ENCODE measurements at places on chromosomes 5 and 9. TPM values are rescaled to one million over a fixed set of nuclear protein-coding genes. Genes with fewer than 3 reads are reported as not detected.
A peak's percentile ranks its signal among the peaks of the same experiment; 100 is the strongest.

GRCh38 chr5:137580030-137580429, 80.9 kb upstream of the SPOCK1 start:
- DNase-seq: no peak

- no peak for DNase-seq
These were observed 19.1 kb upstream of the GLE1 start for GRCh38 chr9:128485414-128485855.

DNA sequence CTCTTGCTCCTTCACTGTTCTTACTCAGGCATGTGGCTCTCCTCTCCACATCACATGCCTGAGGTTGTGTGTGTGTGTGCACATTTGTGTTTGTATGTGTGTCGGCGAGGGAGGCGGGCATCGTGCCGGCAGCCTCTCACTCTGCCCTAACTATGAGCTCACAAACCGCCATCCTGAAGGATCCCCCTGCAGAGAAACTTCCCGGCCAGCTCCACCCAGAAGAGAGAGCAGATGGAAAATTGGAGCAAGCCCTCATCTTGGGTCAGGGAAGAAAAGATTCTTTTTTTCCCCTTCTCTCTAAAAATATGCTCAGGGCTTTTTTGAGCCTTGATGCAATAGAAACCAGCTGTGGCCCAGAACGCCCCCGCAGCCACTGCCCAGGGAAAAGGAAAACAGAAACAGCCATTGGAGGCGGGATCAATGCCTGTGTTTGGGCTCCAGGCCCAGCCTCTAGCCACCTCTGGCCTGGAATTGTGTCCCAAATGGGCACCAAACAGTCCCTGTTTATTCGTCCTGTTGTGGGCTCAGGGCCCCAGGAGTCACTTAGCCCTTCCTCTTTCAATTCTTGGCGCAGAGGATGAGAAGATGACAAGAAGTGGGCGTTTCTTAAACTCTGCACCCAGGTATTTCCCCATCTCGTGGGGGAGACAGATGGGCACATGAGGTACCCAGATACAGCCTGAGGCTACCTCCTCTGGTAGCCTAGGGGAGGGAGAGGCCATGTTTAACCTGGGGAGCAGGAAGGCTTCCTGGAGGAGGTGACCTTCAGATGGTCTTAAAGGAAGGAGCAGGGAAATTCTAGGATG, 151.5 kb downstream of the RGS3 start:
- DNase-seq: no peak

Gene NR4A3
- 0.32 TPM for polyA plus RNA-seq

- DNase-seq: no peak
These were observed 123.9 kb downstream of the TENT4A start for GRCh38 chr5:6837095-6837494.

GRCh38 chr5:55241746-55242145, 8.3 kb upstream of the CCNO start:
- no peak for DNase-seq

DNA sequence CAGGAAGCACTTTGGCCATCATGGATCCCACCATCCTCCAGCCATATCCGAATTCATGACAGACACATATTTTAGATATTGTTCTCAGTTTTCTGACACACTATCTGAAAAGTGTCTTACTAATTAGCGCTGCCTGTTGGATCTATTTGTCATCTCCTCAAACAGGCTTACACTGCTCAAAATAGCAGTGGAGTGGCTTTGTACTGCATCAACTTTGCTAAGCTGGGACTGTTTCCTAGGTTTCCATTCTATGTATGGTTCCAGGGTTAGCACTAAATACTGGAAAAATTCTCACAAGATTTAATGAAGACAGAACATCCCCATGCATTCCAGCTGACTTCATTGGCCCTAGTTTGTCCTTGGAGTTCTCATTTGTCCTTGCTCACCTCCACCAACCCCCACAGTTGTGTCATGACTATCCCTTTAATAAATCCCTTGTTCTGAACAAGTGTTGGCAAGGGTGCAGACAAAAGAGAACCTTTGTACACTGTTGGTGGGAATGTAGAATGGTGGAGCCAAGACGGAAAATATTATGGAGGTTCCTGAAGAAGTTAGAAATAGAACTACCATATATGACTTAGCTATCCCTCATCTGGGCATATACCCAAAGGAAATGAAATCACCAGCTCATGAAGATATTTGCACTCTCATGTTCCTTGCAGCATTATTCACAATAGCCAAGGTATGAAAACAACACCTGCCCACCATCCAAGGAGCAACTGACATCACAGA, 136.5 kb upstream of the RAI14 start:
- DNase-seq: no peak

DNA sequence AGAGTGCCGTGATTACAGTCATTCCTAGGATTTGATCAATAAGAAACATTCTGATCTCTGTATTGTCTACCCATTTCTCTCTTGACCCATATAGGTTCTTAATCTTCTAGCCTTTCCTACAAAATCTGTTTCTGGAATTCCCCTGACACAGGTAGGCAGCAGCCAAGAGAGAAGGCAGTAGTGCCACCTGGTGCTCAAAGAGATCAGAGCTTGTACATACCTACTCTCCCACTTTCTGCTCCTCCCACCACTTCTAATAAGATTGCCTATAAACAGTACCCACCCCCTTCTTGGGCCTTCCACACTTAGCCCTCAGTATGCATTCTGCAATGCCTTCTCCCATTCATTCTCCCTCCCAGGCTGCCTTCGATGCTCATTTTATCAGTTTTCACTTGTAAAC, 117.4 kb upstream of the RORB start:
- no peak for DNase-seq

Gene C5orf58
- 0.43 TPM for polyA plus RNA-seq

DNA sequence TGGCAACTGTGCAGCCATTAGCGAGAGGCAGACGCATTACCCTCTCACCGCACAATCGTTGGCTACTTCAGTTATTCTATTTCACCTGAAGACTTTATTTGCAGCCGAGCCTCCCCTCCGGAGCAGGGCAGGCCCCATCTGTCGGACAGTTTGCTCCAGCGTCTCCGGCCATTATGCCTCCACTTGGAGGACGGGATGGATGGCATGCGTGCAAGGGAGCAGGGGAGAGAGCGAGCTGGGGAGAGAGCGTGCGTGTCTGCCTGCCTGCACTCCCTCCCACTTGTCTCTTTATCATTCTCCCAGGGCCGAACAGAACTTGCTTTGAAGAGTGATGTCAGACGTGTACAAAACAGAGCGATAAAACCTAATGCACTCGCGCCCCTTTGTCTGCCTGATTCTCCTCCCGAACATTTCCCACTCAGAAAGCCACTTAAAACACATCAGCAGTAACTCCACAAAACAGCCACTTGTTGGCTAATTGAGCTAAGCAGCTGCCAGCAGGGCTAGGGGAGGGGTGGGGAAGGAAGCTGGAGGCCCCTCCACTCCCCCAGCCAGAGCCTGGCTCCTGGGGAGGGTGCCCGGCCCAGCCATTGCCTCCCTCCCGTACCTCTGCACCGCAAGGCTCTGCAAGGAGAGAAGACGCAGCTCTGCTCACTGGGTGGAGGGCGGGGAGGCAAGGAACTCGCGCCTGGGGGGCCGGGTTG, 43.4 kb upstream of the FUBP3 start:
- DNase-seq: no peak

GRCh38 chr5:180059326-180059725, 12.2 kb downstream of the RNF130 start:
- DNase-seq: no peak

DNA sequence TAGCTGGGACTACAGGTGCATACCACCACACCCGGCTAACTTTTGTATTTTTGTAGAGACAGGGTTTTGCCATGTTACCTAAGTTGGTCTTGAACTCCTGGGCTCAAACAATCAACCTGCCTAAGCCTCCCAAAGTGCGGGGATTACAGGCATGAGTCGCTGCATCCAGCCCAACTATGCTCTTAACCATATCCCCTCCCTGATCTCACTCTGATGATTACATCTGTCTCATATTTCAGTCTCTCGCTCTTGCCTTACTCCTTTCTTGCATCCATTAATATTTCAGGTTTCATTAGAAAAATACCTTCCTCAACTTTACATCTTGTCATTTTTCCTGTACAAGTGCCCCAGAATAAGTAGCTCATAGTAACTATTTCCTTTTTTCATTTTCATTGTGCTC, 61.0 kb upstream of the BASP1 start:
- no peak for DNase-seq

GRCh38 chr5:72301557-72301956, 18.5 kb downstream of the MRPS27 start:
- no peak for DNase-seq

- DNase-seq: no peak
These were observed 501.6 kb upstream of the TYRP1 start for GRCh38 chr9:12191630-12192029.

DNA sequence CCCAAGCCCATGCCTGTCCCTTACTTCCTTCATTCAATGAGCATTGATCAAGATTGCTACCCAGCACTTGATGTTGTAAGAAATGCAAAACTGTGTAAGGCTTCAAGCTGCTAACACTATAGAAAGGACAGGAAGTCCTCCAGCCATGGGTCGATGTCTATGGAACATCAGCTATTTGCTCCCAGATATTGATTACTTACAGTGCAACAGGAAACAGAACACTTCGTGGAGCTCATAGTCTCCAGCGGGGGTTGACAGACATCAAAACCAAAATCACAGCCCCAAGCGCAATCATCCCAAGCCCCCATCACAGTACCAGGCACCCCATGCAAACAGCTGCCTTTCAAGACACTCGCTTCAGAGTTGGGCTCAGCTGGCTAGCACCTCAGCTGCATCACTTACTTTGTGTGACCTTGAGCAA, 26.8 kb upstream of the DUSP1 start:
- DNase-seq: no peak

Gene FOXD4L4
- not detected for polyA plus RNA-seq

- DNase-seq: no peak
These were observed 45.9 kb downstream of the ABCA1 start for GRCh38 chr9:104882086-104882485.

- no peak for DNase-seq
These were observed 1.1 kb upstream of the CNTFR start for GRCh38 chr9:34590381-34591247.

- DNase-seq: no peak
These were observed 763.8 kb downstream of the DTWD2 start for GRCh38 chr5:118224546-118224945.

Gene SOWAHA
- not detected for polyA plus RNA-seq

- peak; percentile 84 for DNase-seq
These were observed 1.4 kb downstream of the ADAMTS2 start for GRCh38 chr5:179343719-179344430.

Gene CCDC69
- 6.8 TPM for polyA plus RNA-seq

Gene ADGRV1
- polyA plus RNA-seq: 15.5 TPM

- no peak for DNase-seq
These were observed 608.6 kb downstream of the SLCO4C1 start for GRCh38 chr5:101687349-101687985.

DNA sequence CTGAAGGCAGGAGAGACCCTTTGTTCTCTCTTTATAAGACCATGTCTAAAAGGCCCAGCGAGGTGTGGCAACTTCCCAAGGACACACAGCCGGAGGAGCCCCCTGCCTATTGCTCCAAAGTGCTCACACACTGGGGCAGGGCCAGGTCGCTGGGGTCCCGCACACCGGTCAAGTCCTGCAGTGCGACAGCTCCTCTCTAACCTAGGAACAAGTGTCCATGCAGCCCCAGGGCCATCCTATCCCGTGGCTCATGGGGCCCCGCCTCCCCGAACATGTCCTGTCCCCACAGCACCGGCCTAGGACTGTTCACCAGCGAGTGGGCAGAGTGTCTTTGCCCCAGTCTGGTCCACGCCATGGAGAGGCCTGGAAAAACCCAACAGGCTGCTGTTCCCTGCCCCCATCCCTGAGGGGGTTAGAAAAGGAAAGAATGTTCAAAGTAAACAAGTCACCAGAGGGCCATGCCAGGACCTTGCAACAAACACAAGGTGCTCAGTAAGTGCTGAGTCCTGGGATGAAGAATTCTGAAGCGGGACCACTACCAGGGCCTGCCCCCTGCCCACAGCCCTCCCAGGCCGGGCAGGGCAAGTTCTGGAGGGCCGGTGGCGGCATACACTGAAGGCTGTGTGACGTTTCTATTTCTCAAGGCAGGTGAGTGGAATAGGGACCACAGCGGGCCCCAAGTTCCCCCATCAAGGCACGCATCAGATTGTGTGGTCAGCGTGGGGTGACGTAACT, 938 bp downstream of the NINJ1 start:
- peak; percentile 51 for DNase-seq

Gene EQTN
- polyA plus RNA-seq: 0.99 TPM

DNA sequence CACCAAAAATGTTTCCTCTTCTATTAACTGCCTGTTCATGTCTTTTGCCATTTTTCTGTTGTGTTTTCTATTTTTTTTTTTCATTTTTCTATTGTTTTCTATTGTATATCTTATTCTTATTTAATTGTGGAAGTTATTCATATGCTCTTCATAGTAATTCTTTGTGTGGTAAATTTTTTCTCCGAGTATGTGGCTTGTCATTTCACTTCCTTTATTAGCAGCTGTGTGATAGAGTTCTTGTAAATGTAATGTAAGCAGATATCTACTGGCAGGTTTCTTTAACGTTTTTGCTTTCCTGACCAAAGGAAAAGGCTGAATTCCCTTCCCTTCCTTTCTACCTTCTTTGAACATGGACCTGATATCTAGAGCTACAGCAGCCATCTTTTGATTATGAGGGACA, 5.8 kb upstream of the PLPP1 start:
- DNase-seq: no peak

Gene OMD
- 1.3 TPM for polyA plus RNA-seq

Gene RALGPS1
- 16.2 TPM for polyA plus RNA-seq

GRCh38 chr5:155460501-155460931, 447.0 kb downstream of the KIF4B start:
- DNase-seq: no peak

Gene TLX3
- polyA plus RNA-seq: not detected

DNA sequence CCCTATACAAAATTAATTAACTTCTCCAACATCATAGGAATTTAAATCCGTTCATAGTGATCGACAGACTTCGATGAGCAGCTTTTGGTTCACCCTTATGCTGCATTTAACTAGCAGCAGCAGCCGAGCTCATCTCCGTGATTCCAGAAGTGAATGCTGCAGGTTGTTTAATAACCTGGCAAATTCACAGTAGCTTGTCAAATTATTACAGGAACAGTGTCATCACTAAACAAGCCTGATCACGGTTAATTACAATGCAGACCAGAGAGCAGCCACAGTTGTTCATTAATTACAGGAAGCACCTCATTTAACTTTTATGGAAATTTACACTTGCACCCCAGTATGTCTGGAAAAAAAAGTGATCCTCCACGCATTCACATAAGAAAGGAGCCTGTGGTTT, 188.2 kb downstream of the BNC2 start:
- DNase-seq: no peak

DNA sequence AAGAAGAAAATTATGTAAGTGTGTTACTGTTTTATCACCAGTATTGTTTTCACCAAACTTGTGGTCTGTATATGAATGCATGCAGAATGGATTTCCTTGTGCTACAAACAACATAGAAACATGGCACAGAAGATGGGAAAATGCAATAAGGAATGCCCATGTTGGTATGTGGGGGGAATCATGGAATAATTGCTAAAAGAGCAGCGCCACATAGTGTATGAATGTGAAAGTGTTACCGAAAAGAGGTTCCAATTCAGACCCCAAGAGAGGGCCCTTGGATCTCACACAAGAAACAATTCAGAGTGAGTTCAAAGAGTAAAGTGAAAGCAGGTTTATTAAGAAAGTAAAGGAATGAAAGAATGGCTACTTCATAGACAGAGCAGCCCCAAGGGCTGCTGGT, 26.4 kb upstream of the TYRP1 start:
- no peak for DNase-seq

Measured in left lung (tissue), 14 donors.